ENCODE measurements at places on chromosomes 7 and 10. TPM values are rescaled to one million over a fixed set of nuclear protein-coding genes. Genes with fewer than 3 reads are reported as not detected.
A peak's percentile ranks its signal among the peaks of the same experiment; 100 is the strongest.

DNA sequence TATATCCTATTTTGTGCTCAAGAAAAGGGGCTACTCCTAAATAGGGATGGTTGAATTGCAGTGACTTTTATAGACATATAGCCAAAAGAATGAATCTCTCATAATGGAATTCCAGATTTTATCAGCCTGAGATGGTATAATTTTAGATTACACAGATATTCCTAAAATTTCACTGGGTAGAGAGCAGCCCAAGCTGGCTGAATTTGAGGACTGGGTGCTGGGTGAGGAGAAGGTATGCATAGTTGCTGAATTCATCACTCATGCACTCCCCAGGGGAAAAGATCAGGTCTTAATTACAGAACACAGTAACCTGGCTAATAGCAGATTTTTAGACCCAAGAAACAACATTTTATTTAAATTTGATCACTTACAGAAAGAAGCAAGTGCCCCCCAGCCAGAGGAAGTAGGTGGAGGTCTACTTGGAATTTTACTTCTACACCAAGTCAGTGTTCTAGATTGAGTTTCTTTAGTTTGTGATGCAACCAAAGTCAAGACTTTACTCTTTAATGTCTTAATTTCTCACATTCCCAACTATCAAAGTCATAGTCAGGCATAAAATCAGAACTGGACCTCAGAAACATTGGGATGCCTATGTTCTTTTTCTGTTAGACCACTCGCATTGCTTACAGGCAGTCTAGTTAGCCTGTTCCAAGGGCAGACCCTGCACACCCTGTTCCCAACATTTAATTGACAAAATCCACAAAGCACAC is 337.4 kb upstream of the PODXL start:
- no peak overlapping the region for H3K27ac ChIP-seq
- no peaks in the 10 kb centered on the region for H3K27me3 ChIP-seq
- no peaks in the 10 kb centered on the region for H3K4me1 ChIP-seq
- H3K4me3 ChIP-seq, result no peak overlapping the region
- no peak for DNase-seq

GRCh38 chr10:119078422-119079179 is 2.0 kb downstream of the EIF3A start:
- peak overlapping the region; percentile 98 for H3K4me3 ChIP-seq
- H3K27ac ChIP-seq, result peak overlapping the region; percentile 23
- H3K4me1 ChIP-seq, result peaks cover 43% of the 10 kb centered on the region
- no peak for DNase-seq
- H3K27me3 ChIP-seq, result no peaks in the 10 kb centered on the region
- peaks cover 28% of the 10 kb centered on the region for H3K36me3 ChIP-seq

SMKR1 gene
- 4.8 TPM for total RNA-seq

DNA sequence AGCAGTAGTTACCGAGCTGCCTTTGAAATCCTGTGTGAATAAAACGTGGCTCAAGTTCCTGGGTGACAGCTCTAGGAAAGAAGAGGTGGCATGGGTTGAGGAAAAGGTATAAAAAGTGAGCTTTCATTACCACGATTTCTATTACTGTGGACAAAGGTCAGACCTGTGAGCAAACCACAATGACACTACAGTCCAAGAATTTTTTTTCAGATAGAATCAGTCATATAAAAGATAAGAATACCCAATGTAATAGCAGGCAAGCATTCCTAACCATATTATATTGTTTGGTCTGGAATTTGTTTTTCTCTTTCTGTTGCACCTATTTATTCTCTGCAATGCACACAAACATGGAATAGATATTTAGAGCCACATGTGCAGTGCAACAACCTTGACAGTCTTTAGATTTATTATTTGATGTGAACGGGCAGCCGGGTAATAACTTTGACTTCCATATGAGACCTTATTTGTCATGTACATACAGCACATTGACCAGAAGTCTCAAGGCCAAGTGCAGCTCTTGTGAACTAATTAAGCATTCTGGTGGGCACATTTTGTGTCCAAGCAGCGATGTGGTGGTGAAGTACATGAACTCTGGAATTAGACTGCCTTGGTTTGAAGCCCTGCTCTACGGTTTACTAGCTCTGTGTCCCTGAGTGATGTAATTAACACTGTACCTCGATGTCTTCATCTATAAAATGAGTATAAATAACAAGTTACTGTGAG is 156.8 kb downstream of the NRCAM start:
- no peaks in the 10 kb centered on the region for H3K36me3 ChIP-seq
- no peaks in the 10 kb centered on the region for H3K4me1 ChIP-seq
- H3K27ac ChIP-seq, result no peak overlapping the region
- no peak overlapping the region for H3K4me3 ChIP-seq
- no peak for DNase-seq

OR13A1 gene
- total RNA-seq, result not detected

DNA sequence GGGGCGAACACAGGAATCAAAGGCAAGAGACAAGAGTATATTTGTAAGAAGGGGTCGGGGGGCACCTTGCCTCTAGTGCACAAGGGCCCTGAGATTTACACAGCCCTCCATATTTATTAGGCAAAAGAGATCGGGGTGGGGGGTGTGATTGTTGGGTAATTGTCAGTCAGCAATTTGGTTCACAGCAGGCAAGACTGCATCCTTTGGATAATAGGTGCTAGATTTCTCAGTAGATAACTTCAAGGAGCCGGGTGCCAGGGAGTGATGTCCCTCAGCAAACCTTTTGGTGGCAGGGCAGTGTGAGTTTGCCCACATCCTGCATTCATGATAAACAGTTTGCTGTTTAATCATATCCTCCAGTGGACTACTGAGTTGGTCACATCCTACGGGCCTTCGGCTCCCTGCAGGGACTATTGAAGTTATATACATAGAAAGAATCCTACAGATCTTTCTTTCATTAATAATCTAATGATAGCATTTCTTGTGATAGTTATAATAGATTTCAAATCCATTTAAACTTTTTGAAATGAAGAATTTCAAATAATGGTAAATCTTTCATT is 178.5 kb downstream of the GNAI1 start:
- no peaks in the 10 kb centered on the region for H3K36me3 ChIP-seq
- no peak for DNase-seq
- no peak overlapping the region for H3K4me3 ChIP-seq
- no peak overlapping the region for H3K27ac ChIP-seq
- H3K4me1 ChIP-seq, result peaks cover 11% of the 10 kb centered on the region

MSS51 gene
- 3.1 TPM for total RNA-seq

GRCh38 chr7:81190997-81191768 is 272.3 kb upstream of the SEMA3C start:
- no peaks in the 10 kb centered on the region for H3K36me3 ChIP-seq
- H3K4me3 ChIP-seq, result no peak overlapping the region
- no peaks in the 10 kb centered on the region for H3K4me1 ChIP-seq
- H3K27me3 ChIP-seq, result no peaks in the 10 kb centered on the region
- no peak for DNase-seq

DNA sequence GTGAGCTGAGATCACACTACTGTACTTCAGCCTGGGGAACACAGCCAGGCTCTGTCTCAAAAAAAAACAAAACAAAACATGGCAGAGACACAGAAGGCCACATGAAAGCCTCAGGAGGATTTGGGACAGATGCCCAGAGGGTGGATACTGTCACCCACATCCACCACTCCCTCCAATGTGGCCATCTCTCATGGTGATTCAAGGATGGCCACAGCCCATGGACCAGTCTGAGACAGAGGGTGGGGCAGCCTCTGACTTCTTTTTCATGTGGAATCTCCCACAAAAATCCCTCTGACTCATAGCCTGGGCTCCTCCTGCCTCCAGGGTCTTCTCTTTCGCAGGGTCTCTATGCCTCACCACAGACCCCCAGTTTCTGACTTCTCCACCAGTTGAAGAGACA is 59.0 kb upstream of the GTF2I start:
- no peak overlapping the region for H3K4me3 ChIP-seq
- no peak overlapping the region for H3K27ac ChIP-seq
- peaks cover 9% of the 10 kb centered on the region for H3K4me1 ChIP-seq
- no peaks in the 10 kb centered on the region for H3K27me3 ChIP-seq
- DNase-seq, result no peak

- H3K4me1 ChIP-seq, result no peaks in the 10 kb centered on the region
- DNase-seq, result no peak
- no peak overlapping the region for H3K27ac ChIP-seq
These were observed 169.9 kb downstream of the RNF133 start for GRCh38 chr7:122528879-122529481.

DNA sequence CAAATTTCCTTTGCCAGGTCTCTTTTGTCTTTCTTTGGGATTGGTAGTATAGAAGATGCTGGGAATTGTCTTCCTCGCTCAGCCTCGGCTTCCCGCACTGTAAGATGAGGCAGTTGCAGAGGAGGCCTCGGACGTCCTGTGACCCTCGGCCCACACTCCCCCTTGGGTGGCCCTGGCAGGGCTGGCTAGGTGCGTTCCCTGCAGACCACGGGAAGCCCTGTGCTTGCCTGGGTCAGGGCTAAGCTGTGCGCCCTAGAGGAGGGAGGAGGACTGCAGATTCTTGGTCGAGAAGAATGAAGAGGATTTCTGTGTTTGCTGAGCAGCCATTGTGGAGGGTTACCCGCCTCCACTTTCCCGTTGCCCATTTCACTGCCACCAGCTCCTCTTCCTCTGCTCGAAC is 42.8 kb downstream of the WIPI2 start:
- peaks cover 12% of the 10 kb centered on the region for H3K4me1 ChIP-seq
- DNase-seq, result no peak
- peaks cover 2% of the 10 kb centered on the region for H3K27me3 ChIP-seq
- no peak overlapping the region for H3K27ac ChIP-seq
- no peak overlapping the region for H3K4me3 ChIP-seq

DNA sequence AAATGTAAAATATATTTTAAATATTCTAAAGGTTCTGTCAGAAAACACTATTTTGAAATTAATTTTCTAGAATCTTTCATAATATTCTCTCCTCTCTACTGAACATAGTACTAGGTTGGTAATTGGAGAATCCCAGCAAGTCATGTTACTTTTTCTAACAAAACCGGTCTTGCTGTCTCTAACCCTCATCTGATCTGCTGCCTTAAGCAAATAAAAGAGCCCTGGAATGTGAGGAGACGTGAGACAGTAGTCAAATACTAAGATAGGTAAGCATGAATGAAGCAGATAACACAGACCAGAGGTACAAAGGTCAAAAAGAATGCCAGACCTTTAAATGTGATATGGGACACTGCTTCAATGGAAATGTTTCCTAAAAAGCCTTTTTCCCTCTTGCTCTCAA is 462.4 kb upstream of the NUPR2 start:
- H3K4me1 ChIP-seq, result no peaks in the 10 kb centered on the region
- H3K36me3 ChIP-seq, result no peaks in the 10 kb centered on the region
- H3K4me3 ChIP-seq, result no peak overlapping the region
- no peak for DNase-seq

DNA sequence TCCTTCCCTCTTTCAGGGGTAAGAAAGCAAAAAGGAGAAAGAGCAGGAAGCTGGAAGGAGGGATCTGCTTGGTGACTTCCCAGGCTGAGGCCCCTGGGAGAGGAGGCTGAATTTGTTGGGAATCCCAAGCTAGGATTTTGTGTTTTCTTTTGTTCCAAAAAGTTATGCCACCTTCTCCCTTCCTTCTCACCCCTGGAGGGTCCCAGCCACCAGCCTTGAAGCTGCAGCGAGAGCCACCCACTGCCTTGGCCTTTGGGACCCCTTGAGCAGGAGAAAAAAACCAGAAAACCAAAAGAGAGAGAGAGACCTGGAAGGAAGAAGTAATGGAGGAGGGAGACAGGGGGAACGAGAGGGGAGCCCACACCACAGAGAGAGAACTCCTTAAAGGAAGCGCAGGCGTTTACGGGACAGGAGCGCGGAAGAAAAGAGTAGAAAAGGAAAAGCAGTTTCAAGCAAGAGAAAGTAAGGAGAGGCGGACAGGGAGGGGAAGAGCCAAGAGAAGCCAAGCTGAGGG is 7.2 kb downstream of the VAX1 start:
- H3K4me1 ChIP-seq, result no peaks in the 10 kb centered on the region
- peaks cover 1% of the 10 kb centered on the region for H3K36me3 ChIP-seq
- H3K4me3 ChIP-seq, result no peak overlapping the region
- no peak for DNase-seq
- no peak overlapping the region for H3K27ac ChIP-seq

DNA sequence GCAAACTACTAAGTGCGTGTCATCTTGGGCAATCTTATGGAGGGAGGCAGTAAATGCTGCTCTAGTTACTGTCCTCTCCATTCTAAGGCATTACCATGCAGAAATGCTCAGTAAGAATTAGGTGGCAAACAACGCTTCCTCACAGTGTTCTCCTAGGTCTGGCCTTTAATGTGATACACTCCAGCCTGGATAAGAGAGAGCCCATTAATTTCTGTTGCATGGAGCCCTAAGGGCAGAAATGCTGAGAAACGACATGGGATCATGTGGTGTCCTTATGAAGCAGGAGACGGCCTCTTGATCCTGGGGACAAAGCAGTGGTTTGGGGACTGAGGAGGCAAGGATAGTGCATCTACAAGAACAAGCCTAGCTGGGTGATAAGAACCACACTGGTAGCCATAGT is 44.0 kb downstream of the SLC25A13 start:
- no peak overlapping the region for H3K4me3 ChIP-seq
- H3K27ac ChIP-seq, result no peak overlapping the region
- H3K36me3 ChIP-seq, result peaks cover 16% of the 10 kb centered on the region

CAMK2B gene
- 0.47 TPM for total RNA-seq

GRCh38 chr10:83886871-83887270 is 252.4 kb upstream of the GHITM start:
- H3K27me3 ChIP-seq, result peaks cover 11% of the 10 kb centered on the region
- H3K36me3 ChIP-seq, result no peaks in the 10 kb centered on the region
- H3K4me3 ChIP-seq, result no peak overlapping the region
- no peak overlapping the region for H3K27ac ChIP-seq
- no peak for DNase-seq

- peak overlapping the region; percentile 64 for H3K4me3 ChIP-seq
- H3K27me3 ChIP-seq, result peaks cover 33% of the 10 kb centered on the region
- no peaks in the 10 kb centered on the region for H3K36me3 ChIP-seq
- no peak overlapping the region for H3K27ac ChIP-seq
These were observed 980 bp downstream of the ADAMTS14 start for GRCh38 chr10:70673043-70673928.

GRCh38 chr7:44196450-44196872 is 4.3 kb upstream of the YKT6 start:
- peaks cover 2% of the 10 kb centered on the region for H3K36me3 ChIP-seq
- peaks cover 24% of the 10 kb centered on the region for H3K4me1 ChIP-seq
- no peak overlapping the region for H3K27ac ChIP-seq
- H3K4me3 ChIP-seq, result no peak overlapping the region

PTPRN2 gene
- 0.47 TPM for total RNA-seq

All from activated T-helper 1 cell treated with anti-CD3 and anti-CD28 coated beads, Interleukin-12 subunit alpha, Interleukin-12 subunit beta, Interleukin-2, Interleukin-4 antibody, amounts not matched to agents 30 ng/mL and 10 ng/mL and 1 ng/mL, durations not matched to agents 14 hours and 24 hours and 36 hours (primary cell).